ENCODE measurements at places on chromosomes 5 and 9.

GRCh38 chr5:103434057-103434456, 128.5 kb downstream of the NUDT12 start:
- no peak for DNase-seq

DNA sequence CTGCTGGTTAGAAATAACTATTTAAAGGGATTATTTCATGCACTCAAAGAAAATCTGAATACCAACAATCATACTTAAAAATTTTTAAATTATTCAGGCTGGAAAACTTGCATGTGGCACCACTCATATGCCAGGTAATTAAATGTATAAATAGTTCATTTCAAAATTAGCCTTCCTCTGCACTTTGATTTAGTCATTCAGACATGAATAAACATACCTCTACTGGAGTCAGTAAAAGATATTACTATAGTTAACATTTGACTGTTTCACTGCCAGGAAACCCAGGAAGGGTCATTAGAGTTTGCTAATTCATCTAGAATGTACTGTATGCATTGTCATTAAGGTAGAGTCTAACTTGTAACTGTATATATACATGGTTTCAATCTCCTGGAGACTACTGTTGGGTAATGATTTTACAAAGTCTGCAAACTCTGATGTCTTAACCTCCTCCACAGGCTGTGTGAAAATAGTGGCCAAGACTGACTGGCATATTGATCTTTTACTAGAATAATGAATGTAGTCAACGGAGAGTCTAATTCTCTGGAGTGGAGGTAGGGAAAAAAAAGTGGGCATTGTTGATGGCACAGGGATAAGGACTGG, 43.7 kb downstream of the TEX10 start:
- no peak for DNase-seq

GRCh38 chr5:173981185-173981761, 7.7 kb upstream of the C5orf47 start:
- no peak for DNase-seq

- no peak for DNase-seq
These were observed 19.9 kb upstream of the SLC12A7 start for GRCh38 chr5:1131726-1132125.

DNA sequence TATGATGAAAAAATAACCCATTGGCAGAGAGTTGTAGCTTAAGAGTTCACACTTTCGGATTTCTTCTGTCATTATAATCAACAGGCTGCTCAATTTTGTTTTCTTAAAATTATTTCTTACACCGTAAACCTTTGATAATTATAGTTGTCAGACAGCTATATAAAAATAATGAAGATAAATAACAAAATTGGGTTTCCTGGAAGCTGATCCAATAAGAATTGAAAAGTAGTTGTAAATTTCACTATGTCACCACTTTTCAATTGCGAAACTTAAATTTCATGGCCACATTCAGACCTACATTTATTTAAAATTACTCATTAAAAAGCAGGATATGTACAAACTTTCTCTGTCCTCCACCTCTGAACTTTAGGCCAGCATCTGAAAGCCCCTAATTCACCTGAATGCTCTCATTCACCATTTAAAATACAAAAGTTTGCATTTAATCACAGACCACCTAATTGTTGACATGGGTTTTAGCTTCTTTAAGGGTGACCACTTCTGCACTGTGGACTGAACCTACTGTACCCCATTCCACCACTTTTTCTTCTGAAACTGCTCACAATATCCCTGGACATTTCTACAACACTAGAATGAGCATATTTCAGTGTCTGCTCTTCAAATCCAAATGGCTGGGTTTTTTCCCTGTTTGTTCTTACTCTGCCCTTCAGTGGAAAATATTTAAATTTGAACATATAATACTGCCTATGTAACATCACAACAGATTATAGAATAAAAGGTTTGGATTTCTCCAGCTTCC, 680 bp downstream of the SELENOP start:
- no peak for DNase-seq

GRCh38 chr5:35745193-35745592, 111.5 kb upstream of the IL7R start:
- DNase-seq, result no peak

DNA sequence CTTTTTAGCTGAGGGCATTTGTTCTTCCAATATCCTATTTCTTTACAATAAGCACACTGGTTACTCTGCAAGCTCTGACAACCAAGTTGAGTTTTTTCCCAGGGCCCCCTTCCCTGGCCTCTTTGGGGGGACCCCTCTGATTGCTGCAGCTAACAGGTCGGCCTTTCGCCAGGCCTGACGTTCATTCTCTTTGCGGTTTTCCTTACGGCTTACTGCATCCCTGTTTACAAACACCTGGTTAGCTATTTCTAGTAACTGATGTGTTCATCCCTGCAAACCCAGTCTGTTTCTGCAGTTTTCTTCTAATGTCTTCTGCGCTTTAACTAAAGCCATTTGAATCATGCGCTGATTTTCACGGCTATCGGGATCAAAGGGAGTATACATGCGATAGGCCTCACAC, 37.5 kb upstream of the PPP1R26 start:
- no peak for DNase-seq

DNA sequence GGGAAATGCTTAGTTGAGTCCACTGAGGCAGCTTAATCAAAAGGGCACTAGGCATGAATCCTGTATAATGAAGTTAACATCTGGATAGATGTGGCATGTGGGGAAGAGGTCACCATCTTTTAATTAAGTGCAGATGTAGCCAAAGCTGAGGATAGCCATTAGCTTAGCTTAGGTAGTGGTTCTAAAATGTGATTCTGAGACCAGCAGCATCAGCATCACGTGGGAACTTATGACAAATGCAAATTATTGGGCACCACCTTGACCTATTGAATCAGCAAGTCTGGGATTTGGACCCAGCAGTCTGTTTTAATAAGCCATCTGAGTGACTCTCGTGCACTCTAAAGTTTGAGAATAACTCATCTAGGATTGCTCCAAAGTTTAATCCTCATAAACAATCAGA, 63.8 kb downstream of the SNCAIP start:
- DNase-seq, result no peak

DNA sequence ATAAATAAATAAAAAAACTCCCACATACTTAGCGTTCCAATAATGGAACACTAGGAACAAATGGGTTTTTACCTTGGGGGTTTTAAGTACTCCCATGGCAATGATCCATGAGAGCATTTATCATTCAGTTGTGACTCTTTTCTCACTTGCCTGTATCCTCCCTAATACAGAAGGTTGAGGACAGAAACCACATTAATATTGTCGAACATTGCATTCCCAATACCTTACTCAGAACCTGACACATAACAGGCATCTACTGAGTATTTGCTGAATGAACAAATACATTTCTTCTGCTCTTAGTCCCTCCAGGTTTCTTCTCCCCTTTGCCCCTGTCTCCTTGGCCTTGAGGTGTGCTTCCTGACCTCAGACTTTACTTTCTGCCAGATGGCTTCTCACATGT, 175.9 kb downstream of the CEMIP2 start:
- DNase-seq, result no peak

DNA sequence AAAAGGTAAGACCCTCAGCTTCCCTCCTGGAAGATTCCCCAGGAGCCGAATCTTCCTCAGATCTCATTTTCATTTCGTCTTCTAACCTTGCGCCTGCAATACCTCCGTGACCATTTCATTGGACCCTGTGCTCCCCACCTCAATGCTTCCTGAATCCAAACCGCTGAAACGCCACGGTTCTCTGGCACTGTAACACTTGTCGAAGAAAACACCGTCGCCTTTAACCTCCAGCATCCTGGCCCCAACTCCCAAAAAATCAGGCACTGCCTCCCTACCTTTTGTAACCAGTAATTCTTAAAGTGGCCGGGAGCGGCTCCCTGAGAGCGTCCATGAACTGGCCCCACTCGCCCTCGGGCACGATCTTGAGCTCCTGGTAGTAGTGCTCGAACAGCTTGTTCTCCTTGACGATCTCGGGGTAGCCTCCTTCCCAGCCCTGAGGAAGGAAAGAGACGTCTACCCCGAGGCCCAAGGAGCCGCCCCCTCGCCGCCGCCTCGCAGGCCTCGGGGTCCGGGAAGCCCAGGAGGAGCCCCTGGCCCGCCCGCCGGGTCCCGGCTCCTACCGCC, 438 bp downstream of the NSUN2 start:
- no peak for DNase-seq

GRCh38 chr9:127730262-127730661, 4.8 kb downstream of the TOR2A start:
- no peak for DNase-seq

DNA sequence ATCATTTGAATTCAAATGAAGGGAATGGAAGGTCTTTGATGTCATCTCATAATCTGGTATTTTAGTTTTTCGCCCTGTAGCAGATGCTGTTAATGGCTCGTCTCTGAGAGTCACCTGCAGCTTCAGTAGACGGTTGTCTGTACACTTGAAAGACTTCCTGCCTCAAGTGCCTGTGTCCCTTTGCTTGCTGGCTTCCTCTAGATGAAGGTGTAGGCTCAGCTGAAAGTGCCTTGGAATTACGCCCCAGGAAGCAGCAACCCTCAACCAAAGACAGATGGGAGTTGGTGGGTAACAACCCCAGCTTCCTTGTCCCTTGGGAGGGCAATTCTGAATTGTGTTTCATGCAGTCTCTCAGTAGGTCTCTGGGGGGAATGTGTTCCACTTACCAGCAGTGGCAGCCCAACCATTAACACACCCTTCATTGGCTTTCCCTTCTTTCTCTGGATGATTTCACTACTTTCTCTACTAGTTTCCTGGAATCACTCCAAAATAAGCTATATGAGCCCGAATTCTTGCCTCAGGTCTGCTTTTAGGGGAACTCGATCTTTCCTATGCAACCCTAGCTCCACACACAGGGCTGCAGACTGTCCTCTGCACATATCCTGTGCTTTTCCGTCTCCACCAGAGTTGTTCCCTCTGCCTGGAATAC, 395.6 kb downstream of the DMAC1 start:
- no peak for DNase-seq

DNA sequence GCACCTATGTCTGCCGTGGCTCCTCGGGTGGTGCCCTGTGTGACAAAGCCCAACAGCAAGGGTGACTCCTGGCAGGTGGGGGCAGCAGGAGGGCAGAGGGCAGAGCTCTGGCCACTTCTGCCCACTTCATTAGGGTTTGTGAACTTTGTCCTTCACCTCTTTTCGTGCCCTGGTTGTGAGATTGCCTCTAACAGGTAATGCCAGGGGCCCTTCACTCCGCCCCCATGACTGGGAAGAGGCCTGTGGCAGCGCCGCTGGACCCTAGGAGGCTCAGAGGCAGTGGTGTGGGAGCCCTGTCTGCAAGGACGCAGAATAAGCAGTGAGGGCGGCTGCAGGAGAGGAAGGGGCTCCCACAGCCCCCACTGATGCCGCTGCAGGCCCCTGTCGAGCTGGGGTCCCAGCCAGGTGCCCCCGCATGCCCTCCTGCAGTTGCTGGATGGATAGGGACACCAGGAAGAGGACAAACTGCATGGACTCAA, 108.7 kb upstream of the LMX1B start:
- DNase-seq, result no peak

- no peak for DNase-seq
These were observed 4.8 kb downstream of the MYOT start for GRCh38 chr5:137872466-137872865.

DNA sequence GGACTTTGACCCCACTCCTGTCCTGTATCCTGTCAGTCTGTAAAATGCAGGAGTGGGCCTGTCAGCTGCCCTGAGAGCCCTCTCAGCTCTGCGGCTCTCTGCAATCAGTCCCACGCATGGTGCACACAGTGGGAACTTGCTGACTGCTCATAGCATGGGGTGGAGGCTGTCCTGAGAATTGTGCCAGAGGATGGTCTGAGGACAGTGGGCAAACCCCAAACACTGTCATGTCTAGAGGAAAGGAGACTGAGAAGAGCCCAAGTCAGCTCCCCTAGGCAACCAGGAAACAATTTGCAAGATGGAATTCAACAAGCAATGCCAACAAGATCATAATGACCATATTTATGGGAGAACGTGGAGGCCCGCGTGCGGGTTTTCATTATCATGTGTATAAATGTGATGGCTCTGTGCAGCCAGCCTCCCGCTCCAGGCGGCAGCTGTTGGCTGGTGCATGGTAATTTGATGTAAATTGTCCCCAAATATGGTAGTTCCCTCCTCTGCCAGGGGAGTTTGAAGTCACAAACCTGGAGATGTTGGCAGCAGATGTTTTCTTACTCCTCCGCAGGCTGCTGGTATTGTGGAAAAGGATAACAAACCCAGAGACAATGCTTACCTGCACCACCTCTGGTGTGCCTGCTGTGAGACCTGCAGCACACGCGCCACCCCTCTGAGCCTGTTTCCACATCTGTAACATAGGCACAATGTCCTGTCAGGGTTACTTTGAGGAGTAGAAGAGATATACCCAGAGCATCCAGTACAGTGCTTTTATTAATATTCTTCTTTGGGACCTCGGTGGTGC, 39.8 kb upstream of the ALDH1B1 start:
- no peak for DNase-seq

DNA sequence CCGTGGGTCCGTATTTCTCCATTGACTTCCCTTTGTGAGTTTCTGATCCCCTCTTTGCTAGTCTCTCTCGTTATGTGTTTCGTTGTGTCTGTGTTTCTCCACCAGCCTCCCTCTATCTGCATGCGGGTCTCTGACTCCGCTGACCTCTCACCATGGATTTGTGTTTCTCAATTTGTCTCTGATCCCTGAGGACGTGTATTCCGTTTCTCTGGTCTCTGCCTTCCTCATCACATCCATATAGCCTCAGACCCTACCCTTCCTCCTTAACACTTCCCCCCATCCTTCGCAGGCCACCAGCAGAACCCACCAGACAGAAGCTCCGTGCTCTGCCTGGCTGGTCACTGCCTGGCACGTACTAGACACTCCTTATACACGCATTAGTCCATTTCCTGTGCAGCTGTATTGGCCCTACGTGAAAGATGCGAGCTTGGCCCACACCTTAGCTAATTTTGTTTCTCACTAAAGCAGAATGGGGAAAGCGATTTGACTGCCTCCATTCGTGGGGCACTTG, 631 bp downstream of the B4GALT7 start:
- no peak for DNase-seq

- no peak for DNase-seq
These were observed 20.1 kb upstream of the NSMF start for GRCh38 chr9:137478962-137479861.
